Hindlimb muscle (tissue), 1 donor: ENCODE measurements at places on chromosomes 5 and 9.

DNA sequence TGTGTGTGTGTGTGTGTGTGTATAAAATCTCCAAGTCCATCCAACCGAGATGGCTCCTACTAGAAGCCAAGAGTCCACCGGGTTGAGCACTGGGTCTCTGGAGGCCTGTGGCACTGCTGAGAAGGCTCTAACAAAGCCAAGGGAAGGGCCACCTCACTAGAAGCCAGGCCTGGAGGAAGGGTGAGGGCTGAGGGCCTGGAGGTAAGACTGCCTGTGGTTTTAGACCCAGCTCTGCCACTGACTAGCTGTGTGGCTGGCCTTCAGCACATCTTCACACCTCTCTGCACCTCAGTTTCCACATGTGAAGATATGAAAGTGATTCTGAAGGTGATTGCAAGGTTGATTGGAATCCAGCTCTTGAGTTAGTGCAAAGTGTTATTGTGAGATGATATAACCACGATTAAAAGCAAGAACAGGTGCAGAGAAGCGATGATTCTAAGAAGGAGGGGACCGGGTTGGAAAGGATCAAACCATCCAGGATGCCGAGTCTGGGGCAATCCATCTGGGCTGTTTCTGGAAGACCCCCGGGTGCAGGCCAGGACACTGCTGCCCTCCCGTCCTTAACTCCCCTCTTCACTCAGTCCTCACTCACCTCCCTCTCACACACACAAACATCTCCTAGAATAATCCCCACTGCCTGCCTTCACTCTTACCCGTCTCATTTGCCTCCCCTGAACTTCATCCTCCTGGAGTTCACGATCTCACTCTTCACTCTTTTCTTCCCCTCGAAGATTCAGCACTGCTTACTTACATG lies 2.3 kb downstream of the IL4 start:
- DNase-seq = no peak

DNA sequence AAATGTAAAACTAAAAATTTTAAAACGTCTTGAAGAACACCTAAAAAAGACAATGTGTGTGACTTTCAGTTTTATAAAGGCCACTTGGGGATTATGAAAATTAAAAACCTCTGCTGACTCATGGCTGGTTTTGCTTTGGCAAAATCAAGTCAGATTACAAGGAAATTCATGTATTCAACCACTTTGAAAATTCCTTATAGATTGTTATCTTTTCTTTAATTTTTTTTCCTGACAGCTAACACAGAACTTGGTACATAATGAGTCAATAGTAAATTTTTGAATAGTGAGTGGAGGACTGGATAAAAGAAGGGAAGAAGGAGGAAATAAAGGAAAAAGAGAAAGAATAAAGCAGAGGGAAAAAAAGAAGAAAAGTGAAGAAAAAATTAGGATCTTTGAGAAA lies 1774.7 kb upstream of the ACO1 start:
- DNase-seq = no peak

GRCh38 chr5:125367702-125368101 lies 621.3 kb upstream of the ZNF608 start:
- no peak for DNase-seq

GRCh38 chr5:95996904-95997723 lies 35.5 kb upstream of the ELL2 start:
- DNase-seq = no peak

GRCh38 chr5:142875936-142876335 lies 105.8 kb downstream of the ARHGAP26 start:
- DNase-seq = no peak

DNA sequence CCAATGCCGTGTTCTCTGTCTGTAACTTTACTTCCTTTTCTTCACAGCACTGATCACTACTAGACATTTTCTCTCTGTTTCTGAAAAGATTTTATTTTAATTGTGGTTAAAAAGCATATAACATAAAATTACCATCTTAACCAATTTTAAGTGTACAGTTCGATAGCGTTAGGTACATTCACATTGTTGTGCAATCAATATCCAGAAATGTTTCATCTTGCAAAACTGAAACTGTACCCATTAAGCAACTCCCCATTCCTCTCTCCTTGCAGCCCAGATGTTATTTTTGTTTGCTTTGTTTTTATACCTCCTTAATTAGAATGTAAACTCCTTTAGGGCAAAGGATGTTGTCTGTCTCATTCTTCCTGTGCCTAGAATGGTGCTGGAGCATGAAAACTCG lies 47.5 kb downstream of the COL27A1 start:
- no peak for DNase-seq

DNA sequence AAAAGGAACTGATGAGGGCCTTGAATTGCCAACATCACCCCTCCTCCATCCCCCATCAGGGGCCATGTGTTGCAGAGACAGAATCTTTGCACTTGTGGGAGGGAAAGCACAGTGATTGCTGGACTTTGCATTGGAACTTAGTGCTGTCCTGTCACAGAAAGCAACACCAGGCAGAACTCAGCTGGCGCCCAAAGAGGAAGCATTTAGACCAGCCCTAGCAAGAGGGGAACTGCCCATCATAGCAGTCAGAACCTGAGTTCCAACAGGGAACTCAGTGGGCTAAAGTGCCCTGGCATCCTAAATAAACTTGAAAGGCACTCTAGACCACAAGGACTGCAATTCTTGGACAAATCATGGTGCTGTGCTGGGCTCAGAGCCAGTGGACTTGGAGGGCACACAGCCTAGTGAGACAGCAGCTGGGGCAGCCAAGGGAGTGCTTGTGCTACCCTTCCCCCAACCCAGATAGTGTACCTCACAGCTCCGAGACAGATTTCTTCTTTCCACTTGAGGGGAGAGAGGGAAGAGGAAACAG lies 128.1 kb downstream of the ACTL7B start:
- DNase-seq = no peak

GRCh38 chr5:32157078-32157477 lies 17.0 kb downstream of the GOLPH3 start:
- no peak for DNase-seq

DNA sequence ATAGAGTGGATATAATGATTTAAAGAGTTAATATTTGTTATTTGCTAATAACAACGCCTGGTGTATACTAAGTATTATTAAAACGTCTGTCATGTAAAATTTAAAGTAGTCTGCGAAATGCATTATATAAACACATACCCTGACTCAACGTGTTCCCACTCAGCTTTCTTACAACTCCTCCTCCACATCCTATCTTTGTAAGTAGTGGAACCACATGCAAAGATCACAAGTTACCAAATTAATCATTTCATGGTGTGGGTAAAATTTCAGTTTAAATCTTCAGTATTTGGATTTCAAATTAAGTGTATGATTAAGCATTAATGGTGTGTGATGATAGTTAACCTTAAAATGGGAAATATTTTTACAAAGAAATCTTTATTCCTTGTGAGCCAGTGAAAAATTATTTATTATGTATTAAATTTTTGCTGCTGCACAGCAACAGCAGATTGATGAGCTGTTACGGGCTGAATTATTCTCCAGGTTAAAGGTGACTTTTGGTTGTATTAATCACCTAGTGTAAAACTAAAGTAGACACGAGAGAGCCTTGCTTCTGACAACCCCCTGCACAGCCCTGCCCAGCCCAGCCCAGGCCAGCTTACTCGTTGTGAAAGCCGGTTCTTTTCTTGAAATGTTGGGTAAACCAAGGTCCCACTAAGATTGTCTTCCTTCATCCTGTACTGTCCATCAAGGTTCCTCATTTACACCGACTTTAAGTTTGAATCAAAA lies 373.5 kb downstream of the DTWD2 start:
- no peak for DNase-seq

DNA sequence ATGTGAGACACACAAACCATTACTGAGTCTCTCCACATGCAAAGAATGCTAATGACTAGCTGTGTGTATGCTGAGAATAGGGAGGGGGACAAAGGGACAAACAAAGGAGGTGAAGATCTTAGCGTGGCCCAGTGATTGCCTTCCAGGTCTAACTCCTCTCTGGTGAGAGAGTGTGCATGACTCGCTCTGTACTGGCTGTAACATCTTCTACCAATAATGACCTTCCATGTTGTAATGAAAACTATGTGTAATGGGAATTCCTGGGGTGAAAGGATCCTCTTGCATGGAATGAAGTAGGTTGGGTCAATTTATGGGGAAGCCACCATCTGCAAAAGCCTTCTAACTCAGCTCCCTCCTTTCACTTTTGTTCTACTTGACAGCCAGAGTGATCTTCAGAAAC lies 24.4 kb upstream of the GPR151 start:
- DNase-seq = no peak

GRCh38 chr5:122844910-122845228 lies 544 bp upstream of the SNX24 start:
- DNase-seq = no peak

DNA sequence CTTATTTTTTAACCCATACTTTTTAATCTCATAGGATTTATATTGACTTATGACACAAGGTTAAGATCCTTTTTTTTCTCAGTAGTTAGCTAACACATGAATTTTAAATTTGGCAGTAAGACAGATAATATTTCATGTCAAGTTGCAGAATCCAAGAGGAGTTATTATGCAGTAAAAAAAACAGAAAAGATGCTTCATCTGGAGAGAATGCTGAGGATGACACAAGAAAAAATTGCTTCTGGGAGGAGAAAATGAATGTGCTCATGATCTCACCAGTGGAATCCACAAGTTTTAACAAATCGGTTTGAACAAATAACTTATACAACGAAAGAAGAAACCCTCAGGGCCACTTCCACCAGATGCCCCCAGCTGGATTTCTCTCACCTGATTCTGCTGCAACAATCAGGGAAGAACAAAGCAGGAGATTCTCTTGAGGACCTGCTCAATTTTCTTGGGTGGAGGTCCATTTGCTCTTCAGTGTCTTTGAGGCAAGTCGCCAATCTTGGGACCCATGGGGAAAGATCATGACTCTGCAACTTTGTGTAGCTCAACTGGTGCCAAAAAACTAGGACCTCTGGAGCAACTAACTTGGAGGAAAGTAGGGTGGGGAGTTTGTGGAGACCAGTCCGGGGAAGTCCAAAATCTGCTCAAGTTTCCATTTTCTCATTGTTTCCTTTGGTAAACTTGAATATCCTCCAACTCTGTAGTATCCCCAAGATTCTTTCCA lies 50.5 kb upstream of the TNFSF15 start:
- peak; percentile 19 for DNase-seq

- no peak for DNase-seq
These were observed 33.5 kb downstream of the PDGFRB start for GRCh38 chr5:150122158-150122510.

GRCh38 chr5:139287890-139288635 lies 5.5 kb upstream of the MATR3 start:
- no peak for DNase-seq

GRCh38 chr5:14179446-14179845 lies 36.3 kb downstream of the TRIO start:
- DNase-seq = no peak

DNA sequence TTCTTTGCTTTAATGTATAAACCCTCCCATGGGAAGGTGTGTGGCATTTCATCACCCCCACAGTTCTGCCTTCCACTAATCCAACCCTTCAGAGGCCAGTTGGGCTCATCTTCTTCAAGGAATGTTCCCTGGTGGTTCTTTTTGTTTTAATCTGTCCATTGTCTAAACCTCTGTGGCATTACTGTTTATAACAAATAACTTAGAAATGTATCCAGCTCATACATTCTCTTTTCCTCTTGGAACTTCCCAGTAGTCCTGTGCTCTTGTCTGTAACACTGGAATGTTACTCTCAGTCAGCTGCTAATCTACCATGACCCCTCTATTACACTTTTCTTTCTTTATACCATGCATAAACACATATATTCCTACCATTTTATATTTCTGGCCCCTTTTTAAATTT lies 213.5 kb upstream of the TARS1 start:
- no peak for DNase-seq

GRCh38 chr9:35954942-35955546 lies 2.9 kb downstream of the OR2S2 start:
- peak; percentile 78 for DNase-seq

- DNase-seq = no peak
These were observed 15.0 kb upstream of the HSPB3 start for GRCh38 chr5:54440456-54440893.

GRCh38 chr9:28301281-28301680 lies 728.0 kb upstream of the C9orf72 start:
- DNase-seq = no peak

GRCh38 chr9:73135394-73135793 lies 16.3 kb upstream of the ANXA1 start:
- DNase-seq = no peak

- DNase-seq = no peak
These were observed 4.6 kb downstream of the DCANP1 start for GRCh38 chr5:135442431-135443160.

DNA sequence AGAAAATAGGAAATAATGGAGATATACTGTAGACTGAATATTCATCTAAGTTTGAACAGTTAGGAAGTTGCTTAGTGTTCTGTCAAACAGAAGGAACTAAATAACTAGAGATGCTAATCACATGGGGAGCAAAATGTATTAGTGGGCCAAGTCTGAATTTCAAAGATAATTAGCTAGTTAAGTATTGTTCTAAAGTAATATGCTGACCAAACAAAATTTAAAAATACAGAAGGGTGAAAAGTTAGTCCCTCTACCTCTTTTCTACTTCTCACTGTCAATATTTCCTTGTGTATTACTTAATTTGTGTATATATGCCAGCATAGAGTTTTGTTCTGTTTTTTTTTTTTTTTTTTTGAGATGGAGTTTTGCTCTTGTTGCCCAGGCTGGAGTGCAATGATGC lies 4.0 kb downstream of the MCCC2 start:
- DNase-seq = no peak

DNA sequence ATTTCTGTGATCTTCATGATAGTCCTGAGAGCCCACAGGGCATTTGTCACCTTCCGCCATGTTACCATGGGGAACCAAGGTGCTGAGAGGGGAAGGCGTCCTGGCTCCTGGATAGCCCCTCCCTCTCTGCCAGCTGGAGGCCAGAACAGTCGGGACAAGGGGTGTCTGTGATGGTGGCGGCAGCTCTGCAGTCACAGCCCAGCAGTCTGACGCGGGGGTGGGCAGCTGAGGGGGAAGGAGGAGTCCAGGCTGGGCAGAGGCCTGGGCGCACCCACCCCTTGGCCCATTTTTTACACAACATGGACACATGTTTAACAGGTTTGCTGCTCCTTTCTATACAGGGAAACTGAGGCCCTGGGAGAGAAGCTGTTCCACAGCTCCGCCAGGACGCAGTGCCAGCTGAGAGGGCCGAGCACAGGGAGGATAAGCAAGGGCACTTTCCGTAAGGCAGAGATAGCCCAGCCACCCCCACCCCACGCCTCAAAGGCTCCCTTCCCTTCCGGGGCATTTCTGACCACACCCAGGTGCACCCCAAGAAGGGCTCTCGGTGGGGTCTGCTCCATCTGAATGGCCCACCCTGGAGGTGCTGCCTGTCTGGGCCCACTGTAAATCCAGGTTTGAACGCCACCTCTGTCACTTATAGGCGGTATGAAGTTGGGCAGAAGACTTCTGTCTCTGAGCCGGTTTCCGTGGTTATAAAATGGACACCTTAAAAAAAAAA lies 17.1 kb downstream of the LRRC8A start:
- DNase-seq = no peak

- no peak for DNase-seq
These were observed 228.7 kb upstream of the NR4A3 start for GRCh38 chr9:99592834-99593574.

GRCh38 chr9:125470767-125471580 lies 209.3 kb downstream of the GAPVD1 start:
- DNase-seq = no peak
